ENCODE measurements at places on chromosomes 12 and 14. TPM values are rescaled to one million over a fixed set of nuclear protein-coding genes. Genes with fewer than 3 reads are reported as not detected.

The LYSET gene
- 32.0 TPM for total RNA-seq

The PLCZ1 gene
- not detected for total RNA-seq

The PTPN6 gene
- total RNA-seq, result 43.9 TPM

The ZBTB25 gene
- total RNA-seq, result 5.9 TPM

The DPPA3 gene
- total RNA-seq, result not detected

The B3GNT4 gene
- total RNA-seq, result 0.98 TPM

The RTL1 gene
- total RNA-seq, result not detected

The NCOR2 gene
- 153 TPM for total RNA-seq

The BCL11B gene
- total RNA-seq, result 5.1 TPM

The RNASE3 gene
- total RNA-seq, result not detected

The NANOG gene
- 0.22 TPM for total RNA-seq

The HOXC4 gene
- total RNA-seq, result not detected

The SLC38A6 gene
- 9.4 TPM for total RNA-seq

The KIF5A gene
- total RNA-seq, result 1.3 TPM

The KLRC3 gene
- total RNA-seq, result not detected

The PRKAG1 gene
- 52.0 TPM for total RNA-seq

The STK38L gene
- 67.7 TPM for total RNA-seq

The LRFN5 gene
- 0.37 TPM for total RNA-seq
